SHP77 treated with DMSO at 0.1 percent for 48 hours (cell line): ENCODE measurements at places on chromosomes 2 and 18.

GRCh38 chr18:74942319-74942910 lies 266.5 kb downstream of the PTGR3 start:
- DNase-seq, result no peak

GRCh38 chr2:236162882-236163470 lies 5.2 kb downstream of the GBX2 start:
- no peak for DNase-seq

DNA sequence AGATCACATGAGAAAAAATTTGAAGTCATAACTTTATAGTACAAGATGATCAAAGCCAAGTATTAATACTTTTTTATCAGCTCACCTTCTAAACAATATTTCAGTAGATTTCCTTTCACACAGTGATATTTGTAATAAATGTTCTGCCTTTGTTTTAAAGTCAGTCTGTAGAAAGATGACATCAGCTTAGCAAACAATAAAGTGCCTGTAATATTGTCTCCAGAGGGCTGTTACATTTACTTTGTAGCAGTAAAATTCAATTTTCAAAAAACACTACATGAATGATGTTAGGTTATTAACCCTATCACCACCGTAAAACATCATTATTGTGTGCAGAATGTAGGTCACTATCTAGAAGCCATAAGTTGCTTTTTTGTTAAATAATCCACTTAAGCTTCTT lies 49.6 kb downstream of the ZEB2 start:
- DNase-seq, result no peak

GRCh38 chr2:84424152-84424551 lies 34.9 kb downstream of the SUCLG1 start:
- no peak for DNase-seq

- DNase-seq, result no peak
These were observed 45.3 kb downstream of the KLHL29 start for GRCh38 chr2:23430263-23430662.

GRCh38 chr2:168939918-168940317 lies 38.8 kb downstream of the G6PC2 start:
- DNase-seq, result no peak

DNA sequence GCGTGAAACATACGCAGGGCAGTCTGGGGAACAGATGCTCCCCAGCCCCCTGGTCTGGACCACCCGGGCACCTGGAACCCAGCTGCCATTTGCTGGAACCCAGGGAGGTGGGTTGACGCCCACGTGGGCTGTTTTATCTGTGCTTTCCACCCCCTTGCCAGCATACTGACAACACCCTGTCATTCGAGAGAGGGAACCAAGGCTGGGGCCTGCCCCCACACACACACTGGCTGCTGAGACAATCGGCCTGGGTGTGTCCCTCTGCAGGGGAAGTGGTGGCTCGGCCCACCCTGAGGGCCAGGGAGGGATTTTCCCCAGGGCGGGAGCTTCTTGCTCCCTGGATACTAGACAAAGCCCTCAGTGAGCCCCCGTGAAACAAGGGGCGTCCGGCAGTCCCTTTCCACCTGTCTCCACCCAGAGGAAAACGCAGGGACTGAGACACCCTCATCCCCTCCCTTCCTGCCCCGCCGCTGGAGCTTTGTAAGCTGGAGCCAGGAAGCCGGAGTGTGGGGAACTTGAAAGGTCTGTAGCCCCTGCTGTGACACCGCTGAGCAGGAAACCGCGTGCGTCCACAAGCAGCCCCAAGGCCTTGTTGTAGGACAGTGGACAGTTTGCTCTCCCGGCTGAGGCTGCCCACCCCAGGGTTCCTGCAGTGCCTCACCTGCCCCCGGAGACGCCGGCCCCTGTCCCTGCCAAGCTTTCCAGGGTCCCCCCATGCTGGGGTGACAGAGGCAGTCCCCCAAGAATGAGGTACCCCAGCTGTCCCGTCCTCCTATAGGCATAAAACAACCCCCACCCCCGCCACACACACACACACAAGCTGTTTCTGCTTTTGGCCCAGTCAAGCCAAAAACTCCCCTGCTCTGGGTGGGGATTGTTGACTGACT lies 14.1 kb upstream of the KLF11 start:
- no peak for DNase-seq

- no peak for DNase-seq
These were observed 91.3 kb downstream of the TNS1 start for GRCh38 chr2:217911283-217912097.

GRCh38 chr2:230872151-230872967 lies 7.6 kb downstream of the ITM2C start:
- DNase-seq, result no peak

- DNase-seq, result peak; percentile 66
These were observed 105.7 kb downstream of the MGAT5 start for GRCh38 chr2:134359367-134360081.

DNA sequence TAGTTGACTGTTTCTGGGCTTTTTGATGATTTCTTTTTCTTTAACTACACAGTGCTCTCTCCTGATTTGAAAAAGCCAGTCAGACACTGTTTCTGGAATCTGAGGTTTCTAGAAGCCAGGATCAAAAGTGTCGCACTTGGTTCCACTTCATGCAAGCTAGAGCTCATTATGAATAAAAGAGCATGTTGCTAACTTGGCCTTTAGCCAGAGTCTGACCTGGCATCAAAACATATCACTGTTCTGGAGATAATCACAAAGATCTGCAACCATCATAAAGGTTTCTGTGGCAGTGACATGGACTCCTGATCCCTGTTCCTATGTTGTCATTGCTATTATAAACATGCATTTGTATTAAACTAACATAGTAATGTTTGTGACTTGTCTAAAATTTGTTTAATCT lies 76.1 kb upstream of the MAPRE2 start:
- DNase-seq, result no peak

- no peak for DNase-seq
These were observed 68.7 kb downstream of the RHBDD1 start for GRCh38 chr2:226904592-226904991.

GRCh38 chr2:102768892-102769291 lies 7.1 kb downstream of the TMEM182 start:
- no peak for DNase-seq

- peak; percentile 23 for DNase-seq
These were observed 286.6 kb downstream of the DPP10 start for GRCh38 chr2:114729026-114729425.

- no peak for DNase-seq
These were observed 293.1 kb upstream of the ERBB4 start for GRCh38 chr2:212831671-212832199.

DNA sequence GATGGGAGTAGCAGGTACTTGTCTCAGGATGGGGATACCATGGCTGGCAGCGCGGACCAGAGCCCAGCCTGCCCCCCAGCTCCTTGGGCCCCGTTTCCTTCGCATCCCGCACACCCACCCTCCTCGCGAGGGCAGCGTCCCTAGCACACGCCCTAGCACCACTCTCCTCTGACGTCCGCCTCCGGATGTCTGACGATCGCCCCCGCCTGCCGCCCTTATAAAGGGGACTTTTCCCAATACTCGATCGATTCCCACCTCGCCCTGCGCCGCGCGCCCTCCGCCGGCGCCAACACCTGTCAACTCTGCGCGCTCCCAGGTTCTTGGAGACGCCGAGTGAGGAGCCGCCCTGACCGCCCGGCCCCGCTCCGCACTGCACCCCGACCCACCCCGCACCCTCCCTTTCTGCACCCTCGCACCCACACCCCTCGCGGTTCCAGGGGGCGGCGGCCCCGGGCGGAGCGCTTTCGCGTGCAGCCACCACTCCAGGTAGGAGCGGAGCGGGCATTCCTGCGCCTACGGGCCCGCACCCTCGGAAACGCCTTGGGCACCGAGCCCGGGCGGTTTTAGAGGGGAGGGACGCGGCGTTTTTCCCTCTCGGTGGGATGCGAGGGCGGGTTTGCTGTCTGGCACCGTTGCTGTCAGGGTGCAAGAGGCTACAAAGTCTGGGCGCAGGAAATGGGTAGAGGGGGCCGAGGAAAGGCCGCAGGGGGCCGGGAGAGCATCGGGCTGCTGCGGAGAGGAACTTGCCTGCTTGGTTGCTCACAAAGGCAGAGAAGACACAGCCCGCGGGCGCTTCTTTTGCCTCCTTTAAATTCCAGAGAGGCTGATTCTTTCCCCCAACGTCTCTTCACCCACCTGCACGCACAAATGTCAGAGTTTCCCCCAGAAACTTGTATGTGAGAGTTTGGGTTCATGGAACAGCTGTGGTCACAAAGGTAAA lies at the start of gene SLC5A7:
TSS of gene SLC5A7 (plus strand) at position 247 of the 940 bp plus-strand sequence. CDS start 1,632 bp downstream, outside the sequence.
- no peak for DNase-seq

DNA sequence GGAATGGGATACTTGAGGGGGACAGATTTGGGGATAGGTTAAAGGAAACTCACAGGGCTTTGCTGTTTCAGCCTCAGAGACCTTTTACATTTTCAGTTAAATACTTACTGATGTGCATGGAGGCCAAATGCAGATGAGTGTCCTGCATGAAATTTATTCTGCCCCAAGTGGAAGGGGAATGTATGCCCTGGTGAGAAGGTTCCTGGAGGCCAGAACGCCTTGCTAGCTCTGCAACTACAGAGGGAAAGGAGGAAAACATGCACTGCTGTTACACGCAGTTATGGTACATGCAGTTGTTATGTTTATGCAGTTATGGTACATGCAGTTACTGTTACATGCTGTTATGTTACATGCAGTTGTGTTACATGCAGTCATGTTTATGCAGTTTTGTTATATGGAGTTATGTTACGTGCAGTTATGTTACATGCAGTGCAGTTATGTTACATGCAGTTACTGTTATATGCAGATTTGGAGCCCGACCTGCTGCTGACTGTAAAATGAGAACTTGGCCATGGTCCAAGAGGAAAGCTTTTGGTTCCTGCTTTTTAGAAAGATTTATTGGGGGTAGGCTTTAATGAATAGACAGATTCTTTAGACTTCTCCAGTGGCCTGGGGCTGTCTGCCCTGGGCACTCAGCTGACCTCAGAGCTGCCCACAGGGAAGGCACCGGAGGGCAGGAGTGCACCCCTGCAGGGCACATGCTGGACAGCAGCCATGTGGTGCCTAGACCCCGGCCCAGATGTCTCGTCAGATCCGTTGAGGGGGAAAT lies 84.1 kb downstream of the LDLRAD4 start:
- no peak for DNase-seq

DNA sequence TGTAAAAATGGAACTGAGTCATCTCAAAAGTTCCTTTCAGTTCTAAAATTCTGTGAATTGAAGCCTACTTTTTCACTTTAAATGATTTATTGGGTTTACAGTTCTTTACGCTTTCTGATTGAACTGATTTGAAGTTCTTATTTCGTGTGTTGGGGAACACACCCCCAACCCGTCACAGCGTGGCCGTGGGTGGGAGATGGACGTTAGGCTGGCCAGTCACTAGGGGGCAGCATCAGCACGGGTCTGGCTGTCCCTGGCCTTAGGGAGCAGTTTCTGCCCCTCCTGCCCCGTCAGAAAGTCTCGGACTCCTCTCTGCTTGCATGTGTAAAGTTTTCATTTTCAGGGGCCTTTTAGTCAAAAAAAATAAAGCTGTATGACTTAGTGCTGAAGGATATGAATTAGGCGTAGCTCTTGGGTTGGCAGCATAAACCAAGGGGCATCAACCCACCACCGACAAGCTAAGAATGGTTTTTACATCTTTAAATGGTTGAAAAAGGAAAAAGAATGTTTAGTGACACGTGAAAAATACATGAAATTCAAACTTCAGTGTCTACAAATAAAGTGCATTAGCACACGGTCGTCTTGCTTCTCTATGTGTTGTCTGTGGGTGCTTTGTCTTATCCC lies 63.4 kb downstream of the ZCCHC2 start:
- DNase-seq, result peak; percentile 18

GRCh38 chr2:199606193-199606780 lies 148.5 kb upstream of the SATB2 start:
- DNase-seq, result no peak

GRCh38 chr2:197152451-197153228 lies 157.9 kb downstream of the ANKRD44 start:
- DNase-seq, result no peak

- DNase-seq, result no peak
These were observed 29.3 kb downstream of the PELI1 start for GRCh38 chr2:64114912-64115277.

DNA sequence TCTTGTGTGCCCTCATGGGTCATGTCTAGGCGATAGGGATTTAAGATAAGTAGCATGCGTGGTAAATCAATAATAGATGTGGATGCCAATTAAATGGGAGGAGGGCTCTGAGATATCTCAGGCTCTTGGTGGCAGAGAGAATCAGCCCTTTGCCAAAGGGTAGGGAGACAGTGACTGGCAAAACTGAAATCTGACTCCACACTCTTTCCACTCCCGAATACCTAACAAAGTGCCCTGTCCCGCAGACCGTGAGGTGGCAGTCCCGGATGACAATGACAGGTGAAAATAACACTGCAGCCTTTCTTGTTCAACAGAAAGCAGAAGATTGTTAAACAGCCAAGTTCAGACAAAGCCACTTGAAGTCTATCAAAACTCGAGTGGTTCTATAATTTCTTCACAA lies 47.0 kb downstream of the C2orf76 start:
- no peak for DNase-seq

- no peak for DNase-seq
These were observed 204.8 kb downstream of the LDLRAD4 start for GRCh38 chr18:13423352-13423751.

DNA sequence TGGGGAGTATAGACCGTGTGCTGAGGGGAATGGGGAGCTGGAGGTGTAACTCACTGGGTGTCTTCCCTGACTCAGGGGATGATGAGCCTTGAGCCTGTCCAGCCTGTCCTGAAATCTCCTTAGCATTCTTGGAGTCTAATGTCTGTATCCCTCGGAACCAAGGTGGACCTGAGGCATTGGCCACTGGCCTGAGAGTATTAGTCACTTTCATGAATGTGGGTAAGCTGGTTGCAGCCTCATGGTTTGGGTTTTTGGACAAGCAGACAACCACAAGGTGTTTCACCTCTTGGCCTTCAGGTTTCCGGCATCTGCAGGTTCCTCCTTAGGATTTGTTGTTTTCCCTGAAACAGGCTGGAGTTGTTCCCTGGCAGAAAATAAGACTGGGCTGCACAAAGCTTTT lies 63.2 kb downstream of the PRKCE start:
- no peak for DNase-seq
